Camera-type eye (tissue), 1 donor: ENCODE measurements at places on chromosomes 1 and 21. TPM values are rescaled to one million over a fixed set of nuclear protein-coding genes. Genes with fewer than 3 reads are reported as not detected.

FAM72D gene
- total RNA-seq = 0.66 TPM

ABCG1 gene
- 57.7 TPM for total RNA-seq

ZNF692 gene
- total RNA-seq = 47.0 TPM

TTC34 gene
- total RNA-seq = 0.27 TPM

VTCN1 gene
- 6.0 TPM for total RNA-seq

RNF186 gene
- total RNA-seq = not detected

PSEN2 gene
- total RNA-seq = 41.7 TPM

TNFRSF14 gene
- 50.0 TPM for total RNA-seq

MIXL1 gene
- total RNA-seq = not detected

GOLT1A gene
- not detected for total RNA-seq

PTPN14 gene
- total RNA-seq = 26.4 TPM

FAM110D gene
- 0.60 TPM for total RNA-seq

SLAMF6 gene
- total RNA-seq = not detected

ZNF683 gene
- not detected for total RNA-seq

ILDR2 gene
- total RNA-seq = 153 TPM

VHLL gene
- not detected for total RNA-seq

CLDN19 gene
- 8.6 TPM for total RNA-seq

PTGFR gene
- total RNA-seq = 9.5 TPM

GPR161 gene
- 27.2 TPM for total RNA-seq

GJA5 gene
- 13.3 TPM for total RNA-seq

LCE3E gene
- total RNA-seq = not detected

ZNF326 gene
- total RNA-seq = 94.3 TPM

IGFN1 gene
- total RNA-seq = 1.2 TPM

KIFAP3 gene
- 99.8 TPM for total RNA-seq

RCSD1 gene
- 10.9 TPM for total RNA-seq

LCE1F gene
- not detected for total RNA-seq

SGIP1 gene
- 108 TPM for total RNA-seq

CITED4 gene
- 11.2 TPM for total RNA-seq

CSMD2 gene
- total RNA-seq = 9.2 TPM

CLIC4 gene
- 192 TPM for total RNA-seq

GJB4 gene
- total RNA-seq = 0.33 TPM

TXNIP gene
- total RNA-seq = 375 TPM

YARS1 gene
- total RNA-seq = 42.4 TPM

ASCL5 gene
- not detected for total RNA-seq

SPRR2F gene
- not detected for total RNA-seq

AUNIP gene
- total RNA-seq = 1.3 TPM

AHCTF1 gene
- total RNA-seq = 43.1 TPM

RHD gene
- 0.49 TPM for total RNA-seq

FCRL6 gene
- 0.16 TPM for total RNA-seq

NLRP3 gene
- total RNA-seq = 2.2 TPM

PRDM15 gene
- total RNA-seq = 10.9 TPM
